AG10803 (cell line): ENCODE measurements at places on chromosomes 12 and 14.
A peak's percentile ranks its signal among the peaks of the same experiment; 100 is the strongest.

DNA sequence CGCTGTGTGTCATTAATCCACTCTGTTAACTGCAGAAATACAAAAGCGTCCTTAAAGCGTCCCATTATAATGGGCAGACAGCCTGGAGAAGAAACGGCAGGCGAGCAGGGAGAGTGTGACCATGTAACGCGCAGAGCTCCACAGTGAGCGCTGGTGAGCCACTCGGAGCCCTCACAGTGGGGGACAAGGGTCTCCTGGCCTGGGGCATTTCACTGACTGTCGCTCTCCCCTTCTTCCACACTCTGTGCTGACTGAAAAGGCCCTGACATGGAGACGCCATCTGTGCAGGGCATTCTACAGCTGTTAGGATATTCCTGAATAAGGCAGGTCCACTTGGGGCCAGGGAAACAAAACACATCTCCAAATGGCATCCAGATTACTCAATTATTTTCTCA lies 24.2 kb downstream of the CCDC92 start:
- no peak for DNase-seq

GRCh38 chr12:29743077-29743476 lies 40.7 kb downstream of the TMTC1 start:
- no peak for DNase-seq

- peak; percentile 82 for DNase-seq
These were observed 80.2 kb downstream of the NUAK1 start for GRCh38 chr12:106058256-106059182.

- peak; percentile 80 for DNase-seq
These were observed 7.7 kb upstream of the INF2 start for GRCh38 chr14:104681689-104682074.

- no peak for DNase-seq
These were observed 2.0 kb upstream of the SOAT2 start for GRCh38 chr12:53101266-53101665.
